Stimulated activated CD4-positive, alpha-beta T cell treated with anti-CD3 and anti-CD28 coated beads, Interleukin-4, amount 100 ng/mL, for 1 hour (primary cell): ENCODE measurements at places on chromosomes 1 and 21.

GRCh38 chr1:92909321-92909720, 51.9 kb downstream of the DIPK1A start:
- no peak for DNase-seq

GRCh38 chr1:154431586-154432373, 26.6 kb downstream of the IL6R start:
- peak; percentile 51 for DNase-seq

- DNase-seq: no peak
Measured at GRCh38 chr1:2785631-2786328, 15.7 kb downstream of the TTC34 start.

DNA sequence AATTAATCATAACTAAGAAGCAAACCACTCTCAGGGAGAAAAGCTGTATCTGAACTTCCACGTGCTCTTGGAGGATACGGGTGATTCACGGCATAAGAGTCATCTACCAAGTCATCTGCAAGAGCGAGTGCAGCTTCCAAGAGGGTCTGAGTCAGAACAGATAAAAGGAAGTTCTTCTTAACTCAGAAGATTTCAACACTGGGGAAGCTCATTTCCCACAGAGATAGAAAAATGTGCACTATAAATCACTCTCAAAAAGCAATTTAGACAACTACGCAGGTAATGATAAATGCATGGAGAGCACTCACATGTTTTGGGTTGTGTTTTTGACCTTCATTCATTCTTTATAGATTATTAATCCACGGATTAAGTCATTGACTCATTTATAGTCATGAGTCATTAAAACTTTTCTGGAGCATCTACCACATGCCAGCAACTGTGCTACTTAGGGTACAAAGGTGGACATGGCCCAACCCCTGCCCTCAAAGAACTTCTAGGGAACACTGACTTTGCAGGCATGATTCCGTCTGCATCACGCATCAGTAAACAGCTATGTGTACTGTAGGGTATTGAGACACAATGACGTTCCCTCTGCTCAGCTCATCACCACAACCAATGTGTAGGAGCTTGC, 20.8 kb downstream of the KCNJ15 start:
- DNase-seq: no peak

DNA sequence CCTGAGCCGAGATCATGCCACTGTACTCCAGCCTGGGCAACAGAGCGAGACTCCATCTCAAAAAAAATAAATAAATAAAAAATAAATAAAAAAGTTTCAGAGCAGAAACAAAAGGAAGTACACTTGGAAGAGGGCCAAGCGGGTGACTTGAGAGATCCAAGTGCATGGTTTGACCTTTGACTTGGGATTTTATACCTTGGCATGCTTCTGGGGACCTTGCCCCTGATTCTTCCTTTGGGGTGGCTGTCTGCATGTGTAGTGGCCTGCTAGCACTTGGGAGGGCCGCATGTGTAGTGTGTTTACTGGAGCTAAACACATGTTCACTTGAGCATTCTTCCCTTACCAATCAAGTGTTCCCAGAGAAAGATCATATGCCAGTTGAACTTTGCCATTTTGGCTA, 114.0 kb downstream of the DTL start:
- no peak for DNase-seq

DNA sequence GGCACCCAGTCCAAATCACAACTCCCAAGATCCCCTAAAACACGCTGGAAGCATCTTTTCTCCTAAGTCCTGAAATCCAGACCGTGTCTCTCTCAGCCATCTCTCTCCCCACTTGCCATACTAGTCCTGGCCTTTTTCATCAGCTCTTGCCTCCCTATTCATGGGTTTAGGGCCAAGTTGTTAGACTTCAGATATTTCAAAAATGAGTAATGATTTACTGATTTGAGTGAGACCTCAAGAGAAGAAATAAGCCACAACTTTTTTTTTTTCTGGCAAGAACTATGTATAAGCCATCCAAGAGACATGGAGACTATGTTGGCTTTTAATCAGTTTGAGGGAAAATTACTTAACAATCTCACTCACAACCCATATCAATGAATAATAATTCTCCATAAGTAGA, 62.5 kb downstream of the TBX15 start:
- no peak for DNase-seq

GRCh38 chr1:84800090-84801073, 92.6 kb downstream of the LPAR3 start:
- DNase-seq: no peak

DNA sequence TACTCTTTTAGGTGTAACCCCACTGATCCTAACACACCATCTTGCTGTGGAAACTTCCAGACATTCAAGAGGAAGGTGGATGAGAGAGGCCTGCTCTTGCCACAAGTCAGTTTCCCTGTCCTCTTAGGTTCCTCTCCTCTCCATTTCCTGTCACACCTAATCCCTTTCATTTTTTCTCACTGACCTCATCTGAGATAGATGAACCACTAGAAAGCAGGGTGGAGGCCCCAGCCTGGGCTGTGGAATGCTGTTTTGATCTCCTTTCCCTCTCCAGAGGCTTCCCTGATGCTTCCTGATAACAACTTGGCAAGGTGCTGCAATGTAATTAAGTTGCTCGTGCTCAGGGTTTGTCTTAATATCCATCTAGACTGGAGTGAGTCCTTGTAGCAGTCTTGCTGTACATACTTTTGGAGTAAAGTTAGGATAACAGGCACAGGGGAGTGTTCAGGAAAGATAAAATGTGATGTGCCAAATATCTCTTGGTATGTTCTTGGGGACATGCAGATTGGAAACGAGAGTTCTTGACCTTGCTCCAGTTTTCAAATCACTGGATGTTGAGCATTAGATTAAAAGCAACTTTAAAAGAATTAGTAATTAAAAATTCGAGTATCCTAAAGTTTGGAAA, 11.2 kb downstream of the LRRC42 start:
- no peak for DNase-seq

DNA sequence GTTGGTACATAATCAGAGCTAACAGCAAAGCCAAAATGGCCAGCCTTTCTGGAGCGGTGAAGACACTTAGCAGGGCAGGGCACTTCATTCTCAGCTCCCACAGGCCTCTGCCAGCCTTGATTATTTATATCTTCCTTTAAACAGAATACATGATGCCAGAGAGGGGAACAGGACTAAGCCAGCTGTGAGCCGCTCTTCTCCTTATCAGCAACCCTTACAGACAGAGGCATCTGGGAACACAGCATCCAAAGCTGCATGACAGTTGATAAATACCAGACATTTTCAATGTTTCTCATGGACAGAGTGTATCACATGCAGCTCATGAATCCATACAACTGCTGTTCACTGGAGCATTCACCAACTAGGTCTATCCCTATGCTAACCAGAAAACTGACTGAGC, 29.1 kb downstream of the DNAJC11 start:
- DNase-seq: no peak

- no peak for DNase-seq
Measured at GRCh38 chr1:62381831-62382657, 54.8 kb upstream of the USP1 start.

DNA sequence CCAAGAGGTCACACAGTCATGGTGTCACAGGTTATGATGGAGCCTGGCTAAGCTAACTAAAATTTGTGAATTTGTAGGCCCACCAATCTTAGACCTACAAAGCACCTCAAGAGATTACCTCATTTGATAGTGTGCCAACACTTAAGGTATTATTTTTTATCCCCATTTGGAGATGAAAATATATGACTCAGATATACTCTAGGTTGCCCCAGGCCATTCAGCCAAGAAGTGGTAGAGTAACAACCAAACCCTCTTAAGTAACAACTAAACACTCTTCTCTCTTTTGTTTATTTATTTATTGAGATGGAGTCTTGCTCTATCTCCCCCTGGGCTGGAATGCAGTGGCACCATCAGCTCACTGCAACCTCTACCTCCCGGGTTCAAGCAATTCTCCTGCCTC, 14.3 kb downstream of the NPL start:
- no peak for DNase-seq

DNA sequence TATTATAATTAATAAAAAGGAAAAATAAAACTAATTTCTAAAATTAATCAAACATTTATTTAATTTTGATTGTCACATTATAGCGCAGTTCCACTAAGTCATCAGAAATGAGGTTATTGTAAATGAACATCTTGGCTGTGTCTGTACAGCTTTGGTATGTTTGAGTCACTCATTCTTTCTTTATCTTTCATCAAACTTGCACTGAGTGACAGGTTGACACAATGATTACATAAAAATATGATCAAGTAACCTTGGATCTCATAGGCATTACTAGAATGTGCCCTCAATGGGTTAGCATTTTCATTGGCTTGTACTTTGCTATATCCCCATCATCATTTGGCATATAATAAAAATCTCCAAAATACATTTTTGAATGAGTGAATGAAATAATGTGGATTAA, 1353.2 kb upstream of the ADGRL2 start:
- DNase-seq: no peak

- no peak for DNase-seq
Measured at GRCh38 chr1:197356723-197357533, 88.9 kb downstream of the CRB1 start.

GRCh38 chr1:184747089-184747955, 7.3 kb downstream of the EDEM3 start:
- no peak for DNase-seq

DNA sequence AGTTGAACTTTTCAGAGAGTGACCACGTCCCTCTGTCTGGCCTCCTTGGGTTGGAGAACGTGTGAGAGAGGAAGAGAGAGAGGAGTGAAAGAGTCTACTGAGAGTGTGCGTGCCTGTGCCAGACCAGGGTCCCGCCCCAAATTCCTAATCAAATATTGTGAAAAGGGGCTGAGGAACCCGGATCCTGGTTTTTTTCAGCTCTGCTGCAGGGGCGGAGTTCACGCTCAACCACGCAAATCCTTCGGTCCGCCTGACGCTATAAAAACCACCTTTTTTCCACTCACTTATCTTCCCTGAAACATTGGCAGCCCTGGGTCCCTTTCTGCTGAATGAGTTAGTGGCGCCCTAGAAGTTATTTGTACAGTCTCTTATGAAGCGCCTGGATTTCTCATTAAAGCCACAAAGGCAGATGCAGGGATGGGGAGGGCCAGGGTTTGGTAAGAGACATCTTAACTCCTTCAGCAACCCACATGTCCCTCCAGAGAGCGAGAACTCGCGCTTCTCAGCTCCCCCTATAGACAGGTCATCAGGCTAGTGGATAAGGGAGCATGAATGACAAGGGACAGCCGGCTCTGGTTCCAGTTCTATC, at the start of gene FMOD:
Gene FMOD, minus strand, starts transcription at position 86 of the 589 bp plus-strand sequence. CDS start 2,852 bp downstream, outside the sequence.
- no peak for DNase-seq

DNA sequence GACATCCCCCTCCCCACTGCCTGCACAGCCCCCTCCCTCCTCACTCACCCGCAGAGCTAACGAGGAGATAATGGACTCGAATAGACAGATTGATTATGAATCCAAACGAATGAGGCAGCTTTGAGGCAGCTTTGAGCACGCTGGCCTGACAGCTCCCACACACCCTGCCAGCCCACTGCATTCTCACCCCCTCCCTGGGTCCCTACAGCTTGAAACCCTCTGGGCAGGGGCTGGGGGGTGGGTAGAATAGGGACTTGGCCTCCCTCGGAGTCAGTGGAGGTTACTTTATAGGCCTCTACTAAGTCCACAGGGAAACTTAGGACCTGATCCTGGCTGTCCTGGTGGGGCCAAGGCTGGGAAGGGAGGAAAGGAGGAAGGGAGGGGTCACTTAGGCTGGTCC, 1.9 kb downstream of the NTRK1 start:
- DNase-seq: no peak

GRCh38 chr21:35005077-35005476, 44.0 kb downstream of the RUNX1 start:
- no peak for DNase-seq

DNA sequence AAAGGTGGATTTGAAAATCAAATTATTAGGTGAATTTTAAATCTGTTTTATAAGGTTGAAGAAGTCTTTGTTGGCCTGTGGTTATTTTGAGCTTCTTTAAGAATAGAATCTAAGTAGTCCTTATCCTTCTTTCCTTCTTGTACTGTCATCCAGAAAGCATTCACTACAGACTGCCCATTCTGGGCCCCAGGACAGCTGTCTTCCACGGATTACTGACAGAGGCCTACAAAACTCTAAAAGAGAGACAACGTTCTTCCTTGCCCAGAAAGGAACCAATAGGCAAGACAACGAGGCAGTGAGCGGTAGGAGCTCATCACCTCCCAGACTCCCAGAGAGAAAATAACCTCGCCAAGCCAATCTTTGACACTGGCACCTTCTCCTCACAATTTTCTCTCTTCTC, 24.4 kb upstream of the PIGC start:
- DNase-seq: no peak

- DNase-seq: no peak
Measured at GRCh38 chr1:41638086-41639024, 153.9 kb upstream of the EDN2 start.

DNA sequence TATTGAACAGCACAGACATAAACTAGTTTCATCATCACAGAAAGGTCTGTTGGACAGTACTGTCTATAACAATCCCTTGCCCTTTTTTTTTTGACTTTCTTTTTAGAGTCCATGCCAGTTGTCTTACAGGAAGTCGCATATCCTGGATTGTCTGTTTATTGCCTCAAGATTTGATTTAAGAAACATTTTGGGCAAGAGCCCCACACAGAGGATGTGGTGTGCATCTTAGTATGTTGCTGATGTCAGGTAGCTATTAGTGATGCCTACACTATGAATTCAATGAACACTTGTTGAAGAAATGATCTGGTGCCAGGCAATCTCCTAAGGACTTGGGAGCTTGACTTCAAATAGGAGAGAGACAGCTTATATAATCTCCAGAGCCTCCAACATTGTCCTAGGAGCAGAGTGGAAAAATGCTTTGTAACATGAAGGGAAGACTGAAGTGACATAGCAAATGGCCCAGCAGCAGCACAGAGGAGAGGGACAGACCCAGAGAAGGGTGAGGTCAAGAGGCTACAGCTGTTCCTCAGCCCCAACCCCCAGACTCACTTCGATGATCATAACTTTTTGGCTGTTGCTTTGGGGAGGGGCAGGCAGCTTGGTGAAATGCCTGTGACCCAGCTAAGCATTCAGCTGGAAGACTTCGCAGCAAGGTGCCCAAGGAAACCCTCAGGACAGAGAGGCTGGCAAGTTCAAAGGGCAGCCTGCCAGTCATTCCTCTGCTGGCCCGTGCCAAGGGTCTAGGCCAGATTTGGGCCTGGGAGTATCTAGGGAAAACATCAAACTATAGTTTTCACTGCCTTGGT, 7.5 kb upstream of the RAB29 start:
- DNase-seq: no peak

DNA sequence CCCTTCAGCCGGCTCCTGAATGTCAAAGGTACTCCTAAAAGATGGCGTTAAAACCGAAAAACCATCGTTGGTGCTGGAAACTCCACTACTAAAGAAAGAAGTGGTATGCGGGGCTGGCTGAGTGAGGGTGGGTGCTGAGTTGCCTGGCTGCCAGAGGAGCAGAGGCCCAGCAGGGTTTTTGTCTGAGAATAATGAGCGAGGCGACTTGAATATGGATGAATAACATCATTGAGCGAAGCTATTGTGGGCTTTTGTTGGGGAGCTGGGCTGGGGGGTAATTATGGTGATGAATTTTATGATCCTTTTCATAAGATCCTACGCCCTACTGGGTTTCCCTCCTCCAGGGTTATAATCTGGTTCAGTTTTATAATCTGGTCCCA, 2.0 kb downstream of the PDPN start:
- DNase-seq: no peak
